ENCODE measurements at places on chromosomes 12 and 14. TPM values are rescaled to one million over a fixed set of nuclear protein-coding genes. Genes with fewer than 3 reads are reported as not detected.

Gene RASSF3
- total RNA-seq, result 159 TPM

Gene AQP6
- total RNA-seq, result not detected

Gene NELL2
- 257 TPM for total RNA-seq

Gene LRCOL1
- total RNA-seq, result not detected

Gene BBOF1
- total RNA-seq, result 2.6 TPM

Gene GOLGA5
- 27.4 TPM for total RNA-seq

Gene FSCB
- total RNA-seq, result not detected

DNA sequence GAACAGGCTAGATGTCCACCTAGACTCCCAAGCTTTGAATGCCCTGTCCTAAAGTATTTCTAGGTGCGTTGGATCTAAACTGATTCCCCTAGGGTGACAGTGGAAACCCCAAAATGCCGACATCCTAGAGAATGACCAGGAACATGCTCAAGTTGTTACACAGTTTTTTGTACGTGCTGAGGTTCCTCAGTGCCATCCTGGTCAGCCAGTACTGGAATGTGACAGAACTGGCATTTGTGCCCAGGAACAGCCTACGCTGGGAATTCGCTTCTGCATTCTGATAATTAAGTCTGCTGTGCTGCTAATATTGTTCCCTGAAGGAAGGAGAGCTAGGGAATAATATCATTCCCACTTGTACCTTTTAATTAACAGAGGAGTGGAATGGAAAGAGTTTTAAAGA, 40.3 kb downstream of the BORCS5 start:
- no peak for DNase-seq

- DNase-seq, result peak; percentile 37
Measured at GRCh38 chr12:47361389-47362021, 281.7 kb upstream of the AMIGO2 start.

DNA sequence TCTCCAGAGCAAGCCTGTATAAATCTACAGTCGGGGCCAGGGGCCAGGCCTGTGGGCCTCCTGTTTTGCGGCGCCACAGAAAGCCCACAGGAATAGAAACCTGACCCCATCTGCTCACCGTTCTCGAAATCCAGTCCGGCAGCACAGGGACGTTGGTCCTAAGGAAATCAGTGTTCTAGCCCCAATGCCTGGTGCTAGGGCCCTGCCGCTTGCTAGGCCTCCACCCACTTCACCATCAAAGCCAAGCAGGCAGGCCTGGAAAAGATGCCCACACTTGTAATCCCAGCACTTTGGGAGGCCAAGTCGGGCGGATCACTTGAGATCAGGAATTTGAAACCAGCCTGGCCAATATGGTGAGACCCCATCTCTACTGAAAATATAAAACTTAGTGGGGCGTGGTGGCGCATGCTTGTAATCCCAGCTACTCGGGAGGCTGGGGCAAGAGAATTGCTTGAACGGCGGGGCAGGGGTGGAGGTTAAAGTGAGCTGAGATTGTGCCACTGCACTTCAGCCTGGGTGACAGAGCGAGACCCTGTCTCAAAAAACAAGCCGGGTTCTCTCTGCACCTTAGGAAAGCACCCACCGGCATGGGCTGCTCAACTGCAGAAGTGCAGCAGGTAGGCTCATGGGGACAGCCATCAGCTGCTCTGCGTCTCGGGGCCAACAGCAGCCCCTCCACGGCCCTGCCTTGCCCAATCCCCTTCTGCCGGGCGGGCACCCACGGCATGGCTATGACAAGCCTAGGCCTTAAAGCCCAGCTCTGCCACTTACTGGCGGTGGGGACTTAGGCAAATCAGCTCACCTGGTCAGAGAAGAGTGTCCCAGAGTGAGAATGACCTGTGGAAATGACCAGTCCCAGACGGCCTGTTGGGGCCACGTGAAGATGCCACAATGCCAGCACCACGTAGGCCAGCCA, 47.4 kb downstream of the VWF start:
- no peak for DNase-seq

DNA sequence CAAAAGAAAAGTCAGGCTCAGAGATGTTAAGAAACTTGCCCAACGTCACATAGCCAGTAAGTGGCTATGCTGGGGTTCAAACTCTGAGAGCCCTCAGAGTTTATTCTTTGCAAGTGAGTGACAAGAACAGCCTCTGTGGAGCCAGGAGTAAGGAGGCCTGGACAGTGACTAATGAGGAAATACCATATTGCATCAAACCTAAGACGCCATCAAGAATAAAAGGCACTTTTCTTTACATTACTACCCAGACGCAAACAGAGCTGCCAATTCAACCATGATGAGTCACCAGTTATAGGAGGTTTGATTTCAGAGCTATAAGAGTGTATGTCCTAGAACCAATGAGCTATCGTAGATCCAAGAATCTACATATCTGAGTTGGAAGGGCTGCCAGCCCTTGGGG, 9.4 kb downstream of the TNFRSF1A start:
- no peak for DNase-seq

GRCh38 chr14:55117803-55118441, 11.1 kb upstream of the LGALS3 start:
- DNase-seq, result no peak

GRCh38 chr14:28436821-28437220, 329.8 kb upstream of the FOXG1 start:
- DNase-seq, result no peak

DNA sequence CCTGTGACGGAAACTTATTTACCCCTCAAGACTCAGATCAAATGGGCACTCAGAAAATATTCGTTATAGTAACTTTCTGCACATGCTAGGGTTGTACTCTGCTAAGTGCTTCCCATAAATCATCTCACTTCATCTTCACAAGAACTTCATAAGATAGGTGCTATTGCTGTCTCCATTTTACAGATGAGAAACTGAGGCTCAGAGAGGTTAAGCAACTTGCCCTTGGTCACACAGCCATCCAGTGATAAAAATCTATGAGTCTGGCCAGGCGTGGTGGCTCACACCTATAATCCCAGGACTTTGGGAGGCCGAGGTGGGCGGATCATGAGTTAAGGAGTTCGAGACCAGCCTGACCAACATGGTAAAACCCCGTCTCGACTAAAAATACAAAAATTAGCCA, 33.2 kb upstream of the LHX5 start:
- DNase-seq, result no peak

- DNase-seq, result no peak
Measured at GRCh38 chr12:52191841-52192791, at the start of gene KRT80. Gene KRT80, minus strand, starts transcription at chr12:52192014. Its CDS starts 112 bp downstream, at chr12:52191902.

GRCh38 chr12:128938886-128939285, 85.6 kb downstream of the GLT1D1 start:
- no peak for DNase-seq

DNA sequence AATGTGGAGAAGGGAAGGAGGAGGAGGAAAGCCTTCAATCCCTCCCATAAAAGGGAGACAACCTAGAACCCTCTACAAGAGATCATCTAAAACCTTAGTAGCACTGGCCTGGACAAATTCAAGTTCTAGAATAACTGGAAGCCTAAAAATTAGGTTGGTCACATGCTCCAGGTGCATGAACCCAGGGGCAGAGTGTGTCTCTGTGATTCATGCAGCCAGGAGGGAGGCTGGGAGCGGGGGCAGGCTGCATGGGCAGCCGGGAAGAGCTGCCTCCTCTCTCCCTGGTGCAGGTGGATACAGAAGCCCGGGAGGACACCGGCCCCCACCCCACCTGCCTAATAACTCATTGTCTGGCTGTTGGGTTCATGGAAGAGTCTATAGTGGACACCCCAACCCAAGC, 38.6 kb downstream of the CCDC85C start:
- no peak for DNase-seq

DNA sequence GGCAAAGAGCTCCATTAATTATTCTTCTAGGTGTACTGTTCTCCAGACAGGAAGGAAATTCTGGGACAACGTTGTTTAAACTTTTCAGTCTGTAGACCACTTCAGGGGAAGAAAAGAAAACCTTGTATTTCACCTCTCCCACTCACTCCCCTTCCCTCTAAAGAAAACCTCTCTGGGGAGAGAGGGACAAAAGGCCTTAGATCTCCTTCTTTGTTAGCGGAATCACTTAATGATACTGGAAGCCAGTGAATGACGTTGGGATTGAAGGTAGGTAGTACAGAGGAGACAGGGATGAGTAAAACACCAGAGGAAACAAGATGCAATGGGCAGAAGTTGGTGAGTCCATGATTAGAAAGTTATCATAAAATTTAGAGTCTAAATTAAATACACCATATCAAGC, 38.7 kb upstream of the SGPP1 start:
- no peak for DNase-seq

DNA sequence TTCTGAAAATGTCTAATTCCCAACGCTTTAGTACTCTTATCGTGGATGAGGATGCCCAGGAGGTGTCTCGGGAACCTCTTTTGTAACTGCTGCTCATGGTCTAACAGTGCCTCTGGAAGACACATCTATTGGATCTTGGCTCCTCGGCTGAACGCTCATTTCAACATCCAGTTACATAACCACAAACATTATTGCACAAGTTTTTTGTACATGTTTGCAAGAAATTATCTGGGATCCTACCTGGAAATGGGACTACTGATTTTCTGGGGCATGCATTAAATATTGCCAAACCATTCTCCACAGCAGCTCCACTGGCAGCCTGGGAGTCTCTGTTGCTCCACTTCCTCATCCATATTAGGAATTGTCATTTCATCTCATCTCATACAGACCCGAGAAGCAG, 117.5 kb upstream of the EVL start:
- DNase-seq, result no peak

- DNase-seq, result peak; percentile 69
Measured at GRCh38 chr12:104687823-104688573, 231.2 kb downstream of the CHST11 start.

- no peak for DNase-seq
Measured at GRCh38 chr12:5582018-5582417, 150.1 kb downstream of the NTF3 start.

GRCh38 chr12:118060301-118061010, 523 bp downstream of the WSB2 start:
- DNase-seq, result peak; percentile 47

GRCh38 chr12:111363578-111363977, 5.3 kb downstream of the PHETA1 start:
- DNase-seq, result no peak

DNA sequence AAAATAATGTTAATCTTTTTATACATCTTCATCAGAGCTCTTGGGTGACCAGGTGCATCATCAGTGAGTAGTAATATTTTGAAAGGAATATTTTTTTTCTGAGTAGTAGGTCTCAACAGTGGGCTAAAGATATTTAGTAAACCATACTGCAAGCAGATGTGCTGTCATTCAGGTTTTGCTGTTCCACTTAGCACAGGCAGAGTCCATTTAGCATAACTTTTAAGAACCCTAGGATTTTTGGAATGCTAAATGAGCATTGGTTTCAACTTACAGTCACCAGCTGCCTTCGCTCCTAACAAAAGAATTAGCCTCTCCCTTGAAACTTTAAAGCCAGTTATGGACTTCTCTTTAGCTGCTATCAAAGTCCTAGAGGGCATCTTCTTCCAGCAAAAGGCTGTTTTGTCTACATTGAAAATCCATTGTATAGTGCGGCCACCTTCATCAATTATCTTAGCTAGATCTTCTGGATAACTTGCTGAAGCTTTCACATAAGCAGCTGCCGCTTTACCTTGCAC, 24.6 kb downstream of the RIMKLB start:
- DNase-seq, result no peak

- DNase-seq, result no peak
Measured at GRCh38 chr12:28610401-28611114, 420.3 kb downstream of the CCDC91 start.

DNA sequence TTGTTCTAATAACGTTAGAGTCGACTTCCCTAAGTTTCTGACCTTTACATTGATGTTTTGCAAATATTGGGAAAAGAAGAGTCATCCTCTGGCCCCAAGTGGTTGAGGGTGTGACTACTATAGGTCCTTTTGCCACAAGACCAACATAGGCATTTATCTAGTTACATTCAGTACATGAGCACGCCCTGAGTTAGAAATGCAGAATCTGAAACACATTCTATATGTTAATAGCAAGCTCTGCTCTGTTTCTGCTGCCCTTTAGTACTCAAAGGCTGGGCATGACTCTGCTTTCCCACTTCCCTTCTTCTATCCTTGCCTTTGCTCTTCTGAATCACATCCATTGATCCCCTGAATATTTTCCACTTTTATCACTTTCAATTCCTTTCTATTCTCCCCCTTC, 115.1 kb upstream of the PTPRB start:
- no peak for DNase-seq

DNA sequence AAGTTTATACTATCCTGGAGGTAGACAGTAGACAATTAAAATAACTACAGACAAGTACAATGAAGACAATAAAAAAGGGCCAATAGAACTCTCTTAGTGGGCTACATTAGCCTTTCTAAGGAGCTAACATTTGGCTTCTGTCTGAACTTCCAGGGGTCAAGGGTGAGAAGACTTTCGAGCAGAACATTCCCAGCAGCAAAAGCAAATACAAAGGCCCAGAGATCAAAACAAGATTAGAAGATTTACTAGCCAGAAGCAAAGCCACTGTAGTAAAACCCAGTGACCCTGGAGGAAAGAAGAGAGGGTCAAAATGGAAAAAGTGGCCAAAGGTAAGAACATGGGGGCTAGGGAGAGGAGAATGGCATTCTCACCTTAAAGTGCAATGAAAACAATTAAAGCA, 63.2 kb downstream of the ATP2B1 start:
- DNase-seq, result no peak

- no peak for DNase-seq
Measured at GRCh38 chr14:43172899-43173548, 1334.1 kb downstream of the FSCB start.

GRCh38 chr12:12070674-12071656, at the start of gene BCL2L14:
Gene BCL2L14, plus strand, starts transcription at chr12:12070939. Its CDS starts 8,367 bp downstream, at chr12:12079306.
- DNase-seq, result peak; percentile 17

- no peak for DNase-seq
Measured at GRCh38 chr12:77940011-77940423, 109.3 kb downstream of the NAV3 start.

DNA sequence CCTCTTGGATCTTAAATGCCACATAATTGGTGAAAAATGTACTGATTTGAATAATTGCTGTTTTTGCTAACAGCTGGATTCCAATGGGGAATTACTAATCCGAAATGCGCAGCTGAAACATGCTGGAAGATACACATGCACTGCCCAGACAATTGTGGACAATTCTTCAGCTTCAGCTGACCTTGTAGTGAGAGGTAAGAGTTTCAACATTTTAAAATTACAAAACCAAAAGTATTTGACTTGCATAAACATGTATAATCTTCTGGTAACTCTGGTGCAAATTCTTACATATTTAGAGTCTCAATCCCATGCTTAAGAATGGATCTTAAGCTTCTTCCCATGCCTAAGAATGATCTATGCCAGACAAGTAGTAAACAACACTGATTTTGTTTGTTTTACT, 229.1 kb upstream of the PDZRN4 start:
- DNase-seq, result no peak

- DNase-seq, result no peak
Measured at GRCh38 chr12:79423560-79423959, 267.2 kb downstream of the PAWR start.

DNA sequence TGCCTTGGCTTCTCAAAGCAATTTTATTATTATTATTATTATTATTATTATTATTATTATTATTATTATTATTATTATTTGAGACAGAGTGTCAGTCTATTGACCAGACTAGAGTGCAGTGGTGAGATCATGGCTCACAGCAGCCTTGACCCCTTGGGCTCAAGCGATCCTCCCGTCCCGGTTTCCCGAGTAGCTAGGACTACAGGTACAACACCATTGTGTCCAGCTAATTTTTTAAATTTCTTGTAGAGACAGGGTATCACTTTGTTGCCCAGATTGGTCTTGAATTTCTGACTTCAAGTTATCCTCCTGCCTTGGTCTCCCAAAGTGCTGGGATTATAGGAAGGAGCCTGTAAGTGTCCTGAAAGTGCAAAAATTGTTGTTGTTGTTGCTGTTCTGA, 11.6 kb upstream of the AP4S1 start:
- no peak for DNase-seq

All from CD4-positive, alpha-beta memory T cell (primary cell).